ENCODE measurements at places on chromosomes 16 and 17. TPM values are rescaled to one million over a fixed set of nuclear protein-coding genes. Genes with fewer than 3 reads are reported as not detected.
A peak's percentile ranks its signal among the peaks of the same experiment; 100 is the strongest.

GRCh38 chr16:81830845-81831540, 51.9 kb downstream of the PLCG2 start:
- ATAC-seq, result no peak

- no peak for ATAC-seq
Measured at GRCh38 chr16:68086336-68086841, 1.2 kb downstream of the NFATC3 start.

DNA sequence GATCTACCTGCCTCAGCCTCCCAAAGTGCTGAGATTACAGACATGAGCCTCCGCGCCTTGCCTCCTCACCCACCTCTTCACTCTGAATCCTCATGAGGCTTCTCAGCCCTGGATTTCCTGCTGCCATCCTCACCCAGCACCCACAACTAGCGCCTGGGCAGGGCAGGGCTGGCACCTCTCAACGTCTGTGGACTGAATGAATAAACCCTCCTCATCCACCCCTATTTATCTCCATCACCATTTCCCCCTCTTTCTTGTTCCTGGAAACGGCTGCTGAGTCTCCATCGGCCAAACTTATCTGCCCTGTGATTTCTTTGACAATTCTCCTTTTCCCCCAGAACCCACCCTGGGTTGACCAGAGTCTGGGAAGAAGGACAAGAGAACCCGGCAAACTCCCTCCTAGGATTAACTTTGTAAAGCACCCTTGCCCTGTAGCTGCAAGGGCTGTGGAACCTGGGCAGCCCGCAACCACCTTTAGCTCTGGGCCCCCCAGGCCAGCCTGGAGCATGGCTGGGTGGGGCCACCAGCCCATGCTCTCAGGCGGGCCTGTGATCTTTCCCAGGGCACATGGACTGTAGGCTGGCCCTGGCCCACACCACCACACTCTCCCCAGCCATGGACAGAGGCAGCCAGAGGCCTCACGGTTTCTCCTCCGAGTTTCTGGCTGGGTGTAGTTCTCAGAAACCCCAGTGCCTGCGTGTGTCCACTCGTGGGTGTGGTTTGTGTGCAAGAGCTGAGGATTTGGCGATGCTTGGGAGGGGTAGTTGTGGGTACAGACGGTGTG, 2.4 kb downstream of the SPN start:
- no peak for ATAC-seq

DNA sequence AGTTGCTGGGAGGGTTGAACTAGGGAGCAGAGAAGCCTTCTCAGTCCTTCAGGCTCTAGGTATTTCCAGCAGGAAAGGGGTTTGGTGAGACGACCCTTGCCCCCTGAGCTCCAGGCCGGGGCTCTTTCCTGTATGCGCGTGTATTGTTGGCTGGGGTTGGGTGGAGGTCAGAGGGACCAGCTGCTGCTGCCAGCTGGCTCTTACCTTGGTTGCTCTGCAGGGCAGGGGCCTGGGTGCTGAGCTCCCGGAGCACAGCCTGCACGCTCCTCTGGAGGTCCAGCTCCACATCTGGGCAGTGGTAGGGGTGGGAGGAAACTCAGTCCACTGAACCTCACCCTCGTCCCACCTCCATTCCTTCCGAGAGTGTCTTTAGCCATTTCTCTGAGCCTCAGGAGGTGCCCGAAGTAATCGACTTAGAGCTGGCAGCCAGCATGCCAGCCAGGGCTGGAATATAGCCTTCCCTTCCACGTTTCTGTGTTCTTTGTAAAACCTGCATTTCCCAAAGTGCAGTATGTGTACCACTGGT, 28.0 kb downstream of the PIK3R6 start:
- no peak for ATAC-seq

The TTYH2 gene
- 0.88 TPM for total RNA-seq

DNA sequence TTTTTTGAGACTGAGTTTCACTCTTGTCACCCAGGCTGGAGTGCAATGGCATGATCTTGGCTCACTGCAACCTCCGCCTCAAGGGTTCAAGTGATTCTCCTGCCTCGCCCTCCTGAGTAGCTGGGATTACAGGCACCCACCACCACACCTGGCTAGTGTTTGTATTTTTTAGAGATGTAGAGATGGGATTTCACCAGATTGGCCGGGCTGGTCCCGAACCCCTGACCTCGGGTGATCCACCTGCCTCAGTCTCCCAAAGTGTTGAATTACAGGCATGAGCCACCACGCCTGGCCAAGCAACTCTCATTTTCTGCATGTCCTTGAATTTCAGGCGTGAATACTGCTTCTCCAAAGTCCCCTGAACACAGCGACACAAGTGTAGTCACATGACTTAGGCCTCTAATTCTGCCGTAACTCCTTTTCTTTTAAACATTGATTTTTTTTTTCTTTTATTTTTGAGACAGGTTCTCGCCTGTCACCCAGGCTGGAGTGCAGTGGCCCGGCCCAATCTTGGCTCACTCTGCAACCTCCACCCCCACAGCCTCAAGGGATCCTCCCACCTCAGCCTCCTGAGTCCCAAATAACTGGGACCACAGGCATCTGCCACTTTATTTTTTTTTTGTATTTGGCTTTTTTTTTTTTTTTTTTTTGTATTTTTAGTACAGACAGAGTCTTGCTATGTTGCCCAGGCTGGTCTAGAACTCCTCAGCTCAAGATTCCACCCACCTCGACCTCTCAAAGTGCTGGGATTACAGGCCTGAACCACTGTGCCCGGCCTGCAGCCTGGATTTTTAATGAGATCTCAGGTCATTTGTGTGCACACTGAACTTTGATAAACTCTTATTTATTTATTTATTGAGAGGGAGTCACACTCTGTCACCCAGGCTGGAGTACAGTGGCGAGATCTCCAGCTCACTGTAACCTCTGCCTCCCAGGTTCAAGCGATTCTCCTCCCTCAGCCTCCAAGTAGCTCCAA, 124.6 kb downstream of the KCNJ18 start:
- no peak for ATAC-seq

GRCh38 chr16:64993464-64993863, 128.4 kb downstream of the CDH11 start:
- no peak for ATAC-seq

GRCh38 chr16:82628088-82628423, 1.3 kb downstream of the CDH13 start:
- peak; percentile 90 for ATAC-seq

The CCL1 gene
- not detected for total RNA-seq

Measured in esophagus mucosa (tissue), 1 donor.